CD4-positive, alpha-beta T cell treated with Interleukin-4 for 4 hours (primary cell): ENCODE measurements at places on chromosomes 2 and 18.

- no peak for DNase-seq
These were observed 1133.3 kb upstream of the PIK3C3 start for GRCh38 chr18:40821596-40822243.

- no peak for DNase-seq
These were observed 26.6 kb upstream of the STEAP3 start for GRCh38 chr2:119197126-119197405.

- no peak for DNase-seq
These were observed 605 bp downstream of the C2orf68 start for GRCh38 chr2:85611217-85611704.

- no peak for DNase-seq
These were observed 767 bp downstream of the RHOB start for GRCh38 chr2:20447437-20448245.

DNA sequence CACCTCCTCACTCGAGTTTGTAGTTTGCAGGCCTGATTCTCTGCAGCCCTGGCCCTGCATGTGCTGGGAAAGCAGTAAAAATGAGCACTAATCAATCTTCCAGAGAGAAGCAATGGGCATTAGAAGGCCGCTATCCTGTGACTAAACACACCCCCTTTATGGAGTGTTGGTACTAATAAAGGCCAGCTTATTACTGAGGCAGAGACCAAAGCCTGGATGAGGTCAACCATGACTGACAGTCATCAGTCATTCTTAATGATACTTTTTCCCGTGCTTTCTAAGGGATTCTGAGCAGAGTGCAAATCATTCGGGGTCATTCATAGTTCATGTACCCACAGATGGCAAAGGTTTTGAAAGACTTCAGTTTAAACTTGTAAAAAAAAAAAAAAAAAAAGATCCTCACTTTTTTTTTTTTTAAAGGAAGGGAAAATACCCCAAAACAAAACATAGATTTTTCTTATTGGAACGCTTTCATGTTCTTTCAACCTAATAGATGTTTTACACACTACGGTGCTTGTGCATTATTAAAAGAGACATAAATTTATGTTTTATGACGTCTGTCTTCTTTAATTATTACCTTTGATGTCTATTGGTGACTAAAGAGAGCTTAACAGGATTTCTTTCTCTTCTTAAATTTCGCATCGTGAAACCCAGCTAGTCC is 13.2 kb downstream of the TSHZ1 start:
- no peak for DNase-seq

DNA sequence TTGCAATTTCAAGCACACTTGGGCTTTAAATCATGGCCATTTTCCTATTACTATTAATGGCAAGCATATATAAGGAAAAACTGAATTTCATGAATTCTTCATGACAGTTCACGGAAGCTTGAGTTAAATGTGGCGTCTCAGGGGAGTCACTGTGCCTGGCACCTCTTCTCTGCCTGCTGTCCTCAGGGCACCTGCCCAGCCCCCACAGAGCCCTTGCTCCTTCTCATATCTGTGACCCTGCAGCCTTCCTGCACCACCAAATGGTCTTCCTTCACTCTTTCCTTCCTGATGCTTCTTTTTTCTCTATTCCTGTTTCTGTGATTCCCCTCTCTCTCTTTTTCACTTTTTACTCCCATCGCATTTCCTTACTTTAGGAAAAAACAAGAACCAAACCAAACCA is 35.4 kb downstream of the LAMA3 start:
- DNase-seq, result no peak

- no peak for DNase-seq
These were observed 72.0 kb downstream of the MERTK start for GRCh38 chr2:111970453-111970852.

- no peak for DNase-seq
These were observed 268.4 kb downstream of the ATAD2B start for GRCh38 chr2:23658466-23658942.

GRCh38 chr2:27010139-27010538 is 22.6 kb upstream of the TMEM214 start:
- no peak for DNase-seq

- DNase-seq, result peak; percentile 83
These were observed 23.6 kb downstream of the ANKRD44 start for GRCh38 chr2:197286805-197287595.

GRCh38 chr2:110116033-110116710 is 550 bp upstream of the MALL start:
- no peak for DNase-seq

DNA sequence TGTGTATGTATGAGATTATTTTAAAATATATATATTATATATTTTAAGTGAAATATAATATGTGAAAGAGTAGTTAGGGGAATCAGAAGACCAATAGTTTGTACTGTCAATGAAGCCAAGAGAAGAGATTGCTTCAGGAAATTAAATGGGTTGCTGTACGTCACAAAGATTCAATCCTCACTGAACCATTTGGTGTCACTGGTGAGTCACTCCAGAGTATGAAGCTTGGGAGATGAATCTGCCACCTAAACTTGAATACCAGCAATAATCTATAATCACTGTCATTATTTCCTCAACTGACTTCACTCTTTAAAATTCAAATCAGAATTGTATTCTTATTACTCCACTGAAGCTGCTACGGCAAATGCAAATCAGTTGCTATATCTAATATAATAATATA is 41.9 kb upstream of the SCN9A start:
- no peak for DNase-seq

GRCh38 chr2:45857867-45858520 is 206.5 kb downstream of the PRKCE start:
- no peak for DNase-seq

DNA sequence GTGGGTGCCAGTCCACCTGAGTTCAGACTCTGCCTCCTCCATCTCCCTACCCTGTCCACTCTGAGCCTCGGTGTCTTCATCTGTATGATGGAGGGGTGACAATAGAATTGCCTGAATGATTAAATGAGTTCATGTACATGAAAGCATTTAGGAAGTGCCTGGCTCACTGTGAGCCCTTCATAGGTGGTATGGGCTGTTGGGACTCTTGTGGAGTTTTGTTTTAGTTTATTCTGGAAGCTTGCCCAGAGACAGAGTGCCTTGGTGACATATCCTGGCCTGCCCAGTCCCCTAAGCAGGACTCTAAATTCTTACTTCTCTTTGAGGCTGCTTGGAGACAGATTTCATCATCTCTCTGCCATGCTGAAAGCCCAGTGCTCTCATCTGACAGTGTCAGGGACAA is 24.5 kb upstream of the GIGYF2 start:
- no peak for DNase-seq

GRCh38 chr2:14951569-14952285 is 319.2 kb downstream of the LRATD1 start:
- no peak for DNase-seq

GRCh38 chr18:3059272-3059671 is 46.3 kb upstream of the LPIN2 start:
- peak; percentile 83 for DNase-seq

- no peak for DNase-seq
These were observed 25.3 kb downstream of the STK39 start for GRCh38 chr2:168222088-168222487.

GRCh38 chr2:2269426-2269825 is 61.6 kb downstream of the MYT1L start:
- DNase-seq, result no peak

DNA sequence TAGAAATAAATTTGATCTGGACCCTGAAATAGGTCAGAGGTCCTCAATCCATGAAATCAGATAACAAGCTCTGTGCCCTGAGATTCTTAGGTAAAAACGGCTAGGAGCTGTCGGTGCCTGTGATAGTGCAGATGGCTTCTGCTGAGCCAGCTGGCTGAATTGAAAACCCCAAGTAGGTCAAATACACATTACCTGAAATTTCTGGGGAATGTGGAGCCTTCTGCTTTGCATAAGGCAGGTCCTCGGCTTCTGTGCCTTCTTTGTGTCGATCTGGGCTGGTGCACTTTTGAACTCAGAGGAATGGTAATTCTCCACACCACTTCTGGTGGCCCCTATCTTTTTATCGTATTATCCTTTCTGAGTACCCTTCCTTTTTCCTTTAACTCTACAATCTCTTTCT is 66.6 kb downstream of the CNTNAP5 start:
- no peak for DNase-seq

- DNase-seq, result no peak
These were observed 51.8 kb downstream of the EPB41L5 start for GRCh38 chr2:120064664-120065063.

DNA sequence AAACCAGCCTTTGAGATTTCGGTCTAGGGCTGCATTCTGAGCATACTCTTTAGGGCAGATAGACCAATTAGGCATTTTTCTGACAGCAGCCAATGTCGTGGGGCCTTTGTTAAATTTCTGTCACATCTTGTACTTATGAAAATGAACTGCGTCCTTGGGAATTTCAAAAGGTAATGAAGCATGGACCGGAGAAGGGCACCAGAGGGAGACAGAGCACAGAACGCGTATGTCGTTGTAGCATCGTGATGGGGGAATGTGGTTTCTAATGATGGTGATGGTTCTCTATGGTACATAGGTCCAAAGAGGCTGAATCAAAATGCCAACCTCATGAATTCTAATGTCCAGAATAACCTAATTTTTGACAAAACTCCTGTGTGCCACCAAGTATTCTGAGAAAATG is 483.9 kb upstream of the CRIM1 start:
- no peak for DNase-seq

- DNase-seq, result no peak
These were observed 11.5 kb upstream of the GMCL1 start for GRCh38 chr2:69817729-69818501.
